ENCODE measurements at places on chromosomes 7 and 10.

GRCh38 chr7:144384555-144385245, 18.8 kb downstream of the NOBOX start:
- DNase-seq, result peak; percentile 4

GRCh38 chr10:12403119-12403518, 53.8 kb downstream of the CAMK1D start:
- no peak for DNase-seq

GRCh38 chr10:30882281-30882680, 149.4 kb downstream of the ZNF438 start:
- DNase-seq, result no peak

DNA sequence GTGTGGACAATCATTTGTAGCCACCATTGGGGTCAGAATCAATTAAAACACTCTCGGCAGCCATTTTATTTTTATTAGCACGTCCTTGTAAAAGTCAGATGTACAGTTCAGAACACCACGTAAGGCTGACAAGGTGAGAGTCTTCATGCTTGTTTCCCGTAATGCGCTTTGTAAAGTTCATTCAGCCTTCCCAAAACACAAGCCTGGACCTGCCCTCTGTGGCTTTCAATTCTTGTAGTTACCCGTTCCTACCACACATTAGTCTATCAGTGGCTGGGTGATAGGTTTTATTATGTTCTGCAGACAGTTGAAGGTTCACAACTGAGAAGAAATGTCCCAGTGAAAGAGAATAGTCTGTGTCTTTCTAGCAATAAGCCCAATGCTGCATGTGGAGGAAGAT, 35.4 kb downstream of the GAD2 start:
- DNase-seq, result no peak

DNA sequence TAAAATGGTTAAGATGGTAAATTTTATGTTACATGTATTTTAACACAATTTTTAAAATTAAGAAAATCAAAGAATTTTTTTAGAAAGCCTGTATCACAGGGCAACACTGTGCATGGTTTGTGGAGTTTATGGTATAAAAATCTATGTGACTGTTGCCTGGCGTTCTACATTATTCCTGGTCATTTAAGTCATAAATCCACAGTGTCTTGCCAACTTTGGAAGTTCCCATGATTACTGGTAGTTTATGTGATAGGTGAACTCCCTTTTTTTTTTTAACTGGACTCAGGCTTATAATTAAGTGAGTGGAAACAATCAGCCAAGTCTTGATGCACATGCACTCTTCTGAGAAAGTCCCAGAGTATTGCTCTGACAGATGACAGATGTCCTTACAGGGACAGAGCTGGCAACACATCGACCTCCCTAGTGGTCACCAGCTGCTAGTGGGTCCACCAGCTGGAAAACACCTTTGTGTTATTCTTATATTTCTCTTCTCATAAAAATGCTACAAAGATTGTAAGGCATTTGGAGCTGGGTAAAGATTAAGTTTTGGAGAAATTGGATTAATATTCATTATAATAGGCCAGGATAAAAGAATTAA, 8.8 kb upstream of the STN1 start:
- DNase-seq, result no peak

GRCh38 chr10:48594371-48594770, 10.5 kb downstream of the ARHGAP22 start:
- DNase-seq, result no peak

GRCh38 chr7:103439661-103440060, 6.3 kb downstream of the SLC26A5 start:
- no peak for DNase-seq

- DNase-seq, result no peak
Observed at GRCh38 chr7:42639930-42640329, 271.9 kb downstream of the C7orf25 start.

GRCh38 chr7:30468791-30469190, 9.8 kb downstream of the NOD1 start:
- no peak for DNase-seq

- DNase-seq, result no peak
Observed at GRCh38 chr7:12607134-12607533, 36.6 kb downstream of the SCIN start.

DNA sequence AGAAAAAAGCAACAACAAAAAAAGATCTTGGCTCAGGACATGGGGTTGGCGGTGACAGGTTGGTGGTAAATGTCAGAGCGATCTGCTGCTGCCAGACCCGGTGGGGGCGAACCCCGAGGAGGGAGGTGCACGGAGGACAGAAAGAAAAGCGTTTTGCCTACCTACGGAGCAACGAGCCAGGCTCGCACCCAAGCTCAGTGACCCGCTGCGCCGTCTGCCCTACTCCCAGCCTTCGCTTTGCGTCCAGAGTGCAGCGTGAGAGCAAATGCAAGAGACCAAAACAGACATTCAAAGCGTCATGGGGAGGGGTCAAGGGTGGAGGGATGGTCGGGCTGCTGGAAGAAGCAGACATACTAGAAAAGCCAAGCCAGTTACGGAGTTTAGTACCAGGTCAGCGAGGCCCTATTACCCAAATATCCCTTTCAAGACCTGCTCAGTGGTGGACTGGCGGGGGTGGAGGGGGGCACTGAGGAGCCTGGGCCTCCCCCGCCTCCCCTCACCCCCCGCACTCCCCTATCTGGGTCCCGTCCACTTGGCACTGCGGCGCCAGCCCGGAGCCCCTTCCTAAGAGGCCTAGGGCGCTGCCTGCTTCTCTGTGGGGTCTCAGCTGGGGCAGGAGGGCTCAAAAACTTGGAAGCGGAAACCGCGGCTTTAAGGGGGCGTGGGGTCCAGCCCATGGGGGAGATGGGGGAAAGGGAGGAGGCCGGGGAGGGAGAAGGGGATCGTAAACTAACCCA, 66.9 kb downstream of the SLC29A4 start:
- no peak for DNase-seq

DNA sequence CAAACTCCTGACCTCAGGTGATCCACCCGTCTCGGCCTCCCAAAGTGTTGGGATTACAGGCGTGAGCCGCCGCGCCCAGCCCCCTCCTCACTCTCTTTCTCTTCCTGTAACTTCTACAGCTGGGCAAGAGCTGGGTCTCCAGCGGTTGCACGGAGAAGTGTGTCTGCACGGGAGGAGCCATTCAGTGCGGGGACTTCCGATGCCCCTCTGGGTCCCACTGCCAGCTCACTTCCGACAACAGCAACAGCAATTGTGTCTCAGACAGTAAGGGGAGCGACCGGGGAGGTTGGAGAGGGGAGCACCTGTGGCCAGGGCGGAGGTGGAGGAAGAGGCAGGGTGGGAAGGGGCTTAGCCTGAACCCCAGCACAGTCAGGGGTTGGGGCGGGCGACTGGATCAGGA, 41.4 kb downstream of the EPHB4 start:
- no peak for DNase-seq

GRCh38 chr10:62001898-62002297, 100.4 kb downstream of the ARID5B start:
- DNase-seq, result no peak

DNA sequence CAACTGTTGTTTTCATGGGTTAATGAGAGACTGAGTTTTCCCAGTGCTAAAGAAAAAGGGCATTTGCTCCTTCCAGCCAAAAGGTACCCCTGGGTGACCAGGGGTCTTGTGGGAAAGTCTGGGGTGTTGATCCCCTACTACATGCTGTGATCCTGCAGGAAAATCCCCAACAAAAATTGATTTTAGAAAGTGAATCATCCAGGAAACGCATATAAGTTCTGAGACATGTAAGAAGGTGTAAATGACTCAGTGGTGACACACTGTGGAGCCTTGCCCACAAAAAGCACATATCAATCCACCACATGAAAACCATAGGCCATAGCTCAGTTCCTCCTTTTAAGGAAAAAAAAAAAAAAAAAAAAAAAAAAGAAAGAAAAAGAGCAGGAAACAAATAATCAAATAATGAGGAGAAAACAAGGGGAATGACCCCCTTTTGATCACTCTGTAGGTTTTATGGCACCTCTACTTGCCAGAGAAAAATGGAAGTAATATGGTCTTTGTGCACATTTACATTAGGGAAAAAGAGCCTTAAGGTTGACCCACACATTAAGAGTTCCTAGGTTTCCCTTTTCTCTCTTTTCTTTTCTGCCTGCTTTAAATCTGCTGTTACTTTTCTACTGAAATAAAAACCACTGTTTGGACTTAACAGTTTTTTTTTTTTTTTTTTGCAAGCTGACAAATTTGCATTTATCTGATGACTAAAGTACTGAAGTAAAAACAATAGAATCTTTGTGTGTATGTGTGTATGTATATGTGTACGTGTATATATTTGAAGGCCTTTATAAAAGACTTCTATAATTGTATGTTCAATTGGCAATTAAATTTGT, 386.0 kb downstream of the KIF20B start:
- peak; percentile 9 for DNase-seq

DNA sequence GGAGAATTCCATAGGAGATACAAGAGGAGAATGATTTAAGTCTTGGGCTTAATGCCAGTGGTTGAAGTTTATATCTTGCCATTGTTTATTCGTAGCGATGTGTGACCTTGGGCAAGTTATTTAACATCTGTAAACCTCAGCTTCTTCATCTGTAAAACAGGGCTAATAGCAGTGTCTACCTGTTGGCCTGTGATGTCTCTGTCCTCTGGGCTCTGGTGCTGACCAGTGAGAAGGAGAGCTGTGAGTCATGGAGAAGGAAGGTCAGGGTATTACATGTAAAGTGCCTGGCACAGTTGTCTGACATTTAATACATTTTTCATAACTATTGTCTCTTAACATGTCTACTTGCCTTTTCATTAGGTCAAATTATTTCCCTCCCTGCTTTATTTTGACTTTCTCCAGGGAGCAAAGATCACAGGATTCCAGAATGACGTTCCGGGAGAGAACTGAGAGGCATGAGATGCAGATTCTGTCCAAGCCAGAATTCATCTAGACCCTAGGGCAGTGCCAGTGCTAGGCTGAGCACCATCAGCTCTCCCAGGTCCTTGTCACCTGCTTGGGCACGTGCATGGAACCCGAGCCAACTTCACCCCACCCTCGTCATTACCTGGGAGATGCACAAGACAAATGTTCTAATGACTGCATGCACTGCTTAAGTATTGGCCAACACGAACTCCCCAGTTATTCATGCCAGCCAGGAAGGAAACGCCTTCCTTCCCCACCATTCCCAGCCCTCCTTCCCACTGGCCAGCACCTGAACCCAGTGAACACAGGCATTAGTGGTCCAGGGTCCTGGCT, 187.9 kb downstream of the DPY19L1 start:
- no peak for DNase-seq

GRCh38 chr7:3695602-3696001, 394.6 kb downstream of the SDK1 start:
- DNase-seq, result no peak

DNA sequence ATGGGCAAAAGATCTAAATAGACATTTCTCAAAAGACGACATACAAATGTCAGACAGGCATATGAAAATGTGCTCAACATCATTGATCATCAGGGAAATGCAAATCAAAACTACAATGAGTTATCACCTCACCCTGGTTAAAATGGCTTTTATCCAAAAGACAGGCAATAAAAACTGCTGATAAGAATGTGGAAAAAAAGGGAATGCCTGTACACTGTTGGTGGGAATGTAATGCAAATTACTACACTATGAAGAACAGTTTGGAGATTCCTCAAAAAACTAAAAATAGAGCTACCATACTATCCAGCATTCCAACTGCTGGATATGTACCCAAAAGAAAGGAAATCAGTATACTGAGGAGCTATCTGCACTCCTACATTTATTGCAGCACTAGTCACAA, 18.0 kb downstream of the GSDME start:
- DNase-seq, result no peak

DNA sequence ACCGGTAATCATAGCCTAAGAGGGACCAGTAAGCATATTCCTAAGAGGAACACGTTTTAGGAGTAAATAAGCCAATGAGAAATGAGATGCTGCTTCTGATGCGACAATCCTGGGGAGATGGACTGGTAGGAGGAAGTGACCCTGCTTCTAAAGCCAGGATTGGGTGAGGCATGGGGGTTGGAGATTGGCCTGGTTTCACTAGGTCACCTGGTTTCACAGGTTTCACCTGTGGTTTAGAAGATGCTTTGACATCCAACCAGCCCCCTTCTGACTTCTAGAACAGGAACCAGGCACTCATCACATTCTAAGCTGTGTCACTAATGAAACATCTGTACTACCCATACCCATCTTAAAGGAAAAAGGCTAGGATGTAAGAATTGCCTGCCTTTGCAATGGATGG, 53.0 kb upstream of the BAMBI start:
- no peak for DNase-seq

DNA sequence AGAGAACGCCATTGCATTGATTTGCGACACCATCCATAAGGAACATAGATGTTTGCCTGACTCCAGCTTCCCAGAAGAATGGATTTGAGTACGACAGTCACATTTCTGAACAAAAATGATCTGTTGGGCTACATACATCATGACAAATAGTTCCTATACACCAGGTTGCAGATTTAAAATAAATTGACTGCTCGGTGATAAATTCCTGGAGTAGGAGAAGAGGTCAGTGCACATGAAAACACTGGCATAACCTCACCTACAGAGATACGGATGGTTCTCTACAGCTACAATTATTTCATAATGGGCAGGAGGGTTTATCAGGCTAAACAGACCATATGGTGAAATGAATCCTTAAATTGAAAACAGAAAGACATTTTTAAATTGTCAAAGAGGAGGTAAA, 316.5 kb upstream of the ADARB2 start:
- no peak for DNase-seq

GRCh38 chr7:23474094-23474828, 4.0 kb upstream of the IGF2BP3 start:
- peak; percentile 87 for DNase-seq

- no peak for DNase-seq
Observed at GRCh38 chr7:22895140-22895827, 72.6 kb upstream of the TOMM7 start.

DNA sequence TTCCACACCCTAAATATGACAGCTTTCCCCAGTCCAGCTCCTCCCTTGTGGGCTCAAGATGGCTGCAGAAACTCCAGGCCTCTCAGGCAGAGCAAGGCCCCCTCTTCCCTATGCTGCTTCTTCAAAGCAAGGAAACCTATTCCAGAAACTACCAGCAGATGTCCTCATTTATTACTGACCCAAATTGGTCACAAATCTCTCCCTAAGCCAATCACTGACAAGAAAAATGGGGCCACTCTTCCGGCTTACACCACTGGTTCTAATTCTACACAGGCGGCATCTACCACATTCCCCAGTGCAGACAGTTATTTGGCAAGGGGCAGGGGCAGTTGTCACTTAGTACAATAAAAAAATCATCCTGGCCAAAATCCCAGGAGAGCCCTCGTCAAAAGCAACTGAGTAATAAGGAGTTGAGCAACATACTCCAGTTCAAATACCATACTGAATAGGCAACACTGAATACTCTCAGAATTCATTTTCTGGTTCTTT, 150.4 kb downstream of the SFMBT2 start:
- no peak for DNase-seq

Data from amniotic stem cell (primary cell).